ENCODE measurements at places on chromosomes 3 and 15.

GRCh38 chr15:62277816-62278394 is 112.8 kb upstream of the C2CD4B start:
- DNase-seq, result no peak

GRCh38 chr15:57747206-57747896 is 40.8 kb downstream of the POLR2M start:
- DNase-seq, result no peak

GRCh38 chr3:45907769-45908705 is 21.7 kb downstream of the CCR9 start:
- no peak for DNase-seq

DNA sequence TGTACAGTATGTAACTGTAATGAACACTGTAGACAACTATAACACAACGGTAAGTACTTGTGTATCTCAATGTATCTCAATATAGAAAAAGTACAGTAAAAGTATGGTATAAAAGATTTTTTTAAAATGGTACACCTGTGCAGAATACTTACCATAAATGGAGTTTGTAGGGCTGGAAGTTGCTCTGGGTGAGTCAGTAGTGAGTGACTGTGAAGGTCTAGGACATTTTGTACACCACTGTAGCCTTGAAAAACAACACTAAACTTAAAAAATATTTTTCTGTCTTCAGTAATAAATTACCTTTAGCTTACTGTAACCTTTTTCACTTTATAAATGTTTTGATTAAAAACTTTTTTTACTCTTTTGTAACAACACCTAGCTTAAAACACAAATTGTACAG is 142.9 kb downstream of the ATG7 start:
- DNase-seq, result no peak

- DNase-seq, result no peak
Measured at GRCh38 chr3:103127098-103127630, 692.3 kb downstream of the ZPLD1 start.

GRCh38 chr3:50676031-50676705 is 1.4 kb downstream of the DOCK3 start:
- DNase-seq, result no peak

GRCh38 chr15:27990521-27991515 is 108.3 kb downstream of the OCA2 start:
- no peak for DNase-seq

GRCh38 chr3:143226678-143227291 is 107.2 kb downstream of the CHST2 start:
- no peak for DNase-seq

DNA sequence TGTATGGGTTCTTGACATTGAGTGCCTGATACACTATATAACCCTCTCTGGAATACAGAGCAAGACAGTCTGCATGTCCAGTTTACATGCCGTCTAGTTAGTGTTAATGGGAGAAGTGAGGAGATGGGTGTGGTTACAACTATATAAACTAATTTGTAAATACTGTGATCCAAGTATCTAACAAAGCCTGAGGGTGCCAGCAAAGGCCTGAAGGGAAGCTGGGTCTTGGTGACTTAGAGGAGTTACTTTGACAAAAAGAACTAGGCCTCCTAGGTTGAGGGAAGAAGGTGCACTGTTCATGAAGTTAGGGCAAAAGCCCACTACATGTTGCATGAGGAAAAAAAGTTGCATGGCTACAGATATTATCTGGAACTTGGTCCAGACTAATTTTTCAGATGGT is 2.3 kb downstream of the NSUN3 start:
- DNase-seq, result no peak
